ENCODE measurements at places on chromosomes 3 and 15.

GRCh38 chr3:68479779-68480178, 452.6 kb downstream of the TAFA4 start:
- DNase-seq = no peak

DNA sequence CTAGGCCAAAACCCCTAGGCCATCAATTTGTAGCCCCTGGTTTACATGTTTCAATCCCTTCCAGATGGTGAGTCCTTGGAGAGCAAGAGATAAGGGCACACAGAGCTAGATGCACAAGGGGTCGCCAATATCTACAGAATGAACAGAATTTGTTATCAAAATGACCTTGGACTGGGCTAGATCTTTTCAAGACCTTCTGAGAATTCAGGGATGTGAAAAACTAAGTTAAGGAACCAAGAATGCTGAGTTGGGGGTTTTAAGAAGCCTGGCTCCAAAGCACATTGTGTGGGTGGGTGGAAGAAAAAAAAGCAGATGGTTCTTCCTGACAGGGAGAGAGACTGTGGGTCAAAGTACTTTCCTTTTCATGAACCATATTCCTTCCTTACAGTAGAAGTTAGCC, 10.2 kb downstream of the CDCP1 start:
- DNase-seq = no peak

GRCh38 chr15:57589754-57590153, 1.9 kb upstream of the MYZAP start:
- DNase-seq = no peak

GRCh38 chr15:65192016-65192415, 6.9 kb upstream of the CLPX start:
- DNase-seq = no peak

GRCh38 chr3:86180696-86181095, 810.3 kb downstream of the VGLL3 start:
- DNase-seq = no peak

DNA sequence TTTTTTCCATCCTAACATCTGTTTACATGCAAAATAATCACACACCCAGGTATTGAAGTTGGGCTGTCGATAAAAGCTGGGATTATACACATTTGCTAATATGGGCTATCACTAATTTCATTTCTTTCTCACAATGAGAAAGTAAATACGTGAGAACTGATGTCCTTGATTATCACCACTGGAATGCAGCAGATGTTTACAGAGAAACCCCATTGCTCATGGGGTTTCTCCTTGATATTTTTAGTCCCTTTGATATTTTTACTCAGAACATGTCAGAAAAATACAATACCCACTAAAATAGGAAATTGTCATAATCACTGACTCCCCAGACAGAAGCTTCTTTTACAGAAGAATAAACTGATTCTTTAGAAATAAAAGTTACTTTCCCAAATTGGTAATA, 535.1 kb upstream of the CCDC54 start:
- DNase-seq = no peak

DNA sequence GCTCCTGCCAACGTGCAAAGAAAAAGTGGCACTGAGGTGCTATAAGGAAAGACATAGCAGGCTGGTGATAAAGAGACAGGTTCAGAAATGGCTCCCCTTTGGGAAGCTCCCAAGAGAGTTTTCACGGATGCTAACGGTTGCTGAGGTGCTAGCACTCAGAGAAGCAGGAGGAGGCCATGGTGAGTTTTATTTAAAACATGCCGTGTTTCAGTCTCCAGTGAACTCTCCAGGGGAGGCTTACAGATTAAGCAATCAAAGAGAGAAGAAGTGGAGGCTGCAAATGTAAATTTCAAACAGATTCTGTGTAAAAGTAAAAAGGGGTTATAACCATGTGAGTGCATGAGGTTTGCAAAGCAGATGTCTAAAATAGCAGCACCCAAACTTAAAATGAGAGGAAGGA, 346.2 kb downstream of the NTRK3 start:
- DNase-seq = no peak

GRCh38 chr3:97871186-97871585, 49.4 kb downstream of the CRYBG3 start:
- no peak for DNase-seq

DNA sequence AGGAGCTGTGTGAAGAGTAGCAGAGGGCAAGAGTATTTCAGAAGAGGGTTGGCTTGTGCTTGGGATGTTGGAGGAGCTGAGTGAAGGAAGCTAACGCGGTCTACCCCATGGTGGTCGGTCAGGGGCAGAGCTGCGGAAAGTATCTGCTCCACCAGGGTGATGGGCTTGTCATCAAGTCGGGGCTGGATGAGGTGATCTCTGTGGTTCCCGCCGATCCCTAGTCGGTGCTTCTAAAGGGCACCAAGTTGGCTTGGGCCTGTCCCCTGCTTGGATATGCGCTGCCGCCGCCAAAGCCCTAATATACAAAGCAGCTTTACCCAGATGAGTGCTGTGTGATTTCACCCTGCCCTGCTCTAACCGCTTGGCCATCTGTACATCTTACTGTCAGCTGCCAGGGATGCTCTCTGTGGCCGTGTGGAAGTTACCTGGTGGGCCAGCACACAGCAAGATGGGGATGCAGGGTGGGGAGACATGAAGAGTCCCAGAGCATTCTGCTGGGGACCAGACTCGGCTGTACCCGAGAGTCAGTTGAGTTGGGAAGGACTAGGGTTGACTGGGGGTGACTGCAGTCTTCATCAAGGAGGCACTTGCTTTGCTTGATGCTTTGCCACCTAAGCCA, 226.1 kb upstream of the BHLHE40 start:
- no peak for DNase-seq

DNA sequence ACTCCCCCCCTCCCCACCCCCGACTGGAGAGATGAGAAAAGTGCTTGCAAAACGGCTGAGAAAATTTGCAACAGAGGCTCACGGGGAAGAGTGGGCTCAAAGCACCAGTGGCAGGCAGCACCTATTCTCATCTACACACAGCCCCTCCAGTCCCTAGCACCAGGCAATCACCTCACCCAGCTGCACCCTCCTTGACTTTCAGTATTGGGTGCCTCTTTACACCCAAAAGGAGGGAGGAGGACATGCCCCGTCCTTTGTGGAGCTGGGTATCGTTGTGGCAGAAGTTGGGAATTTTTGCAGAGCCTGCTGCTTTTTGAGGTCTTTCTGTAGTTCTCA, 182.8 kb upstream of the TOPAZ1 start:
- DNase-seq = no peak

DNA sequence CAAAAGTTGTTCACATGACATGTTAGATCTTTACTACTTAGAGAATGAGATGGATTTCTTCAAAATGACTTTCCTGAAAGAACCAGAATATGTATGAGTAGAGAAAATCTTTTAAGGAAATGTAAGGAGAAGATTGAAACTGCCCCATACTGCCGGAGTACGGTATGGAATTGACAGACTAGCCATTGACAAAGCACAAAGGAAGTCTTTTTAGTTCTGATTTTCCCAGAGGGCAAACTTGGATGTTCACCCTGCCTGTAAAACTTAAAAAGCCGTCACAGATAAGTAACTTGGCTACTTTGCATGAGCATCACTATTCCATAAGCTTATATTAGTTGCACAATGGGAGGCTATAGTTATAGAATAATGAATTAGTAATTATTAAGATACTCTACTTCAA, 93.8 kb downstream of the NECTIN3 start:
- DNase-seq = no peak

GRCh38 chr3:142501004-142501926, 53.4 kb upstream of the XRN1 start:
- no peak for DNase-seq

DNA sequence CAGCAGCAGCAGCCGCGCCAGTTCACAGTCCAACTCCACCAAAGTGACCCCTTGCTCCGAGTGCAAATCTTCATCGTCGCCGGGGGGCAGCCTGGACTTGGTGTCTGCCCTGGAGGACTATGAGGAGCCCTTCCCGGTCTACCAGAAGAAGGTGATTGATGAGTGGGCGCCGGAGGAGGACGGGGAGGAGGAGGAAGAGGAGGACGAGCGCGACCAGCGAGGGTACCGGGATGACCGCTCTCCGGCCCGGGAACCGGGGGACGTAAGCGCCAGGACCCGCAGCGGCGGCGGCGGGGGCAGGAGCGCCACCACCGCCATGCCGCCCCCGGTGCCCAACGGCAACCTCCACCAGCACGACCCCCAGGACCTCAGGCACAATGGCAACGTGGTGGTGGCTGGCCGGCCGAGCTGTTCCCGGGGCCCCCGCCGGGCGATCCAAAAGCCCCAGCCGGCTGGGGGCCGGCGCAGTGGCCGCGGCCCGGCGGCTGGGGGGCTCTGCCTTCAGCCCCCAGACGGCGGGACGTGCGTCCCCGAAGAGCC, 224.1 kb upstream of the IL12A start:
- DNase-seq = no peak

- no peak for DNase-seq
These were observed 128.7 kb downstream of the SCAPER start for GRCh38 chr15:76776480-76776879.

DNA sequence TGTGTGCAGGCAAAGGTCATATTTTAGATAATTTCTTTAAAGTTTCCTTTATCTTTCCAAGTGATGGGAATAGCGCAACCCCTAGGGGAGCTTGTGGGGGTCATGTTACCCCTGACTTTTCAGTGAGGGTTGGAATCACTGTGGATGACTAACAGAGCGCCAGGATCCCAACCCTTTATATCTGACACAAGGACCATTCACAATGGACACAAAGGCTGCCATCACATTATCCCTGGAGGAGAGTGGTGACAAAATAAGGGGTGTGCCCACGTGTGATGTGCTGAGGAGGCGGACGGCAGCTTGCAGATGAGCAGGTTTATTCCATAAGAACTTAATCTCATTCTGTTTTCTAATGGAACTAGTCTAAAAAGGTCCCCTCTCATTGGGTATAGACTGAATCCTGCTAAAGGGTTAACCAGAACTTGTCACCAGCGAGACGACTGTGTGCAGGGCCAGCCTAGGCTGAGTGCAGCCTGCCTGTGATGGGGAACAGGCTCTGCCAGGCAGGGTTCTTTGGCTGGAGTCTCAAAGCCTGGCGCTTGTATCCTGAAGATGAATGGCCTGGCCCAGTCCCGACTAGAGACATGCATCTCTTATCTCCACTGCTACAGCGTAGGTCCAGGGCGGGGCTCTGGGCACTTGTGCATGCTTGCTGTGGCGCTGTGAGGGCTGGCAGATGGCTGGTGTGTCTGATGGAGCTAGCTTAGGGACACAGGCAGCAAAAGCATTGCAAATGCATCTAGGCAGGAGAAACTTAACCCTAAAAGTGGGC, 50.2 kb downstream of the CHDH start:
- no peak for DNase-seq

- no peak for DNase-seq
These were observed 104.3 kb downstream of the MEX3B start for GRCh38 chr15:81941479-81941878.

GRCh38 chr3:122936335-122936734, 91.2 kb downstream of the SEMA5B start:
- DNase-seq = no peak

DNA sequence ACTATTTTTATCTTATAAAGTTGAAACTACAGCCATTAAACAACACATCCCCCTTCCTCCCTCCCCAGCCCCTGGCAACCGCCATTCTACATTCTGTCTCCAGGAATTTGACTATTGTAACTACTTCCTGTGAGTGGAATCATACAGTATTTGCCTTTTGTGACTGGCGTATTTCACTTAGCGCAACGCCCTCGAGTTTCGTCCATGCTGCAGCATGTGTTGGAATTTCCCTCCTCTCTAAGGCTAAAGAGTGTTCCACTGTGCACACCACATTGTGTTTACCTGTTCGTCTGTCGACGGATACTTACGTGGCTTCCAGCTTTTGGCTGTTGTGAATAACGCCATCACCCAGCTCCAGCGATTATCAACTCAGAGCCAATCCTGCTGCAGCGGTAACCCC, 52.0 kb upstream of the DLG1 start:
- DNase-seq = no peak

DNA sequence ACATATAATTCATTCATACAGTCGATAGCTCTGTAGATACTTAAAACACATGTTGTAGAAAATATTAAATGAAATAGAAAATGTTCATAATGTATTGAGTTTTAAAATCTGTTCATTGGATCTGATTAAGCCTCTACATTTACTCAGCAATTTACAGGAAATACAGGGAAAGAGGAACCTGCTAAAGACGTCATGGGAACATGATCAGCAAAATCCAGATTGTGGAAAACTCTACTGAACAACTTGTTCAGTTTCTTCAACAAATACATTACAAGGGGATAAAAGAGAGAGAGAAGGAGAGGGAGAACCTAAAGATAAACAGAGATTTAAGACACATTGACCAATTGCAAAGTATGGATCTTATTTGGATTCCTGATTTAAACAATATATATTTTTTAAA, 46.7 kb downstream of the KLHL6 start:
- no peak for DNase-seq

DNA sequence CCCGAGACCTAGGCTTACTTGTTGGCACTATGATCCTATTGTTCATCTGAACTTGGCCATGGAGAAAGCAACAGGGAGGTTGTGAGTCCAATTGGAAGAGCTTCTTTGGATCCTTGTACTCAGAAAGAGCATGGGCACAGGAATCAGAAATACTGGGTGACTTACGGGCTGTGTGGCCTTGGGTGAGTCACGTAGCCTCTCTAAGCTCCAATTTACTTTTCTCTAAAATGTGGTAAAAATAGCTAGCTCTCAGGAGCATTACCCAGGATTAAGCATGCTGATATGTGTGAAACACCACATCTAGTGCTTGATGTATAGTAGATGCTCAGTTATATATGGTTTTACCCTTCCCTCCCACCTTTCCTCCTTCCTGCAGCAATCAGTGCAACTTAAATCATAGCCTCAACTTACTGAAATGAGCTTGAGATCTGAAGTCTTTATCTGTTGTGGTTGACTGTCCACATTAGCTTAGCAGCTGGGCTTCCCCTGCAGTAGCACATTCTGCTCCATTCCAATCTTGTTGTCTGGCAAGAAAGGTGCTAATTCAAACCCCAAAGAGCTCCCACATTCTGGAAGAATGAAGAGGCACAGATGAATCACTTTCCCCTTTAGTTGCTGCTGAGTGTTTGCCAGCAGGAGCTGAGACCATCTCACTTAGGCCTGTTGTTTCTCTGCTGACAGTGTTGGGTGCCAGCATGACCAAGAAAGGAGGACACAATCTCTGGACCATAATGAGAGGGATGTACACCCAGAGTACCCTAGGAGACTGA, 299.1 kb upstream of the TRIM42 start:
- no peak for DNase-seq

DNA sequence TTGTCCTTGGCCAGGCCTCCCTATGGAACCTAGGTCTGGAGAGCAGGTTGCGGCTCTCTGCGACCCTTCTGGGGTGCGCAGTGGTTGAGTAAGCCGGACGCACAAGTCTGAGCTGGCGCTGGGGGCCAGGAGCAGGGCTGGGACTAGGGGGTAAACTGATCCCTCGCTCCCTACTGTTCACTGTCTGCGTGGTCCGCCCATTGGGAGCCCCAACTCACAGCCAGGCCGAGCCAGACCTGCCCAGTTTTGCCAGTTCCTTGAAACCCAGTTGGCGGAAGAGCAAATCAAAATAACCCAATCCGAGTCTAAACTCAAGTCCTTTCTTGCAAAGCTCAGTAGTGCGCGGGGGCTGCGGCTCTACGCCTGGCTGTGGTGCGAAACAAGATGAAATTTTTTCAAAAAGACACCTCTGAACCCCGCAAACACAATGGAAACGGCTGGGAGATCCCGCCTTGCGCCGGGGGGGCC, 17.5 kb downstream of the RGMA start:
- DNase-seq = no peak
